ENCODE measurements at places on chromosomes 2 and 18.

GRCh38 chr2:14358774-14359173 is 273.7 kb upstream of the LRATD1 start:
- no peak for DNase-seq

DNA sequence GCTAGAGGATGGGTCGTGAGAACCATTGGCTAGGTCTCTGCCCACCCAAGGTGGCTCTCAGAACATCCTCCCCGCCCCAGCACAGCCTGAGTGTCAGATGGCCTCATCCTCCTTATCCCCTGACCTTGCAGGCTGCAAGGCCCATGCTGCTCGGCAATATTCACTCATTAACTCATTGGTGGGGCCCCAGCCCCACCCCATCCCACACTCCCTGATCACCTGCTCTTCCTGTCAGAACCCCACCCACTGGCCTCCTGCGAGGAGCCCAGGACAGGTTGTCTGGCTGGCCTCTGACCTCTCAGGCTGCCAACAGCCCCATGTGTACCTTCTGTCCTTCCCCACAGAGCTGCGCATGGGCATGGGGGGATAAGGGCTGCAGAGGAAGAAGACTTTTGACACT is 5.3 kb downstream of the ADCY3 start:
- no peak for DNase-seq

DNA sequence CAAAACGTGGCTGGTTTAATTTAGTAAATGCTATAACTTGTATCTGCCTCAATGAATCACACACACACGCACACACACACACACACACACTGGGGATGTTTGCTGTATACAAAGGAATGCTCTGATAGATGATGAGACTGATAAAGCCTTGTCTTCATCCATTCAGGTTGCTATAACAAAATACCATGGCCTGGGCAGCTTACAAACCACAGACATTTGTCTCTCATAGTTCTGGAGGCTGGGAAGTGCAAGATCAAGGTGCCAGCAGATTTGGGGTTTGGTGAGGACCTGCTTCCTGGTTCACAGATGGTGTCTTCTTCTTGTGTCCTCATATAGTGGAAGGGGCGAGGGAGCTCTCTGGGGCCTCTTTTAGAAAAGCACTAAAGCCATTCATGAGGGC is 149.5 kb upstream of the HDAC4 start:
- no peak for DNase-seq

GRCh38 chr2:230924470-230925341 is at the start of gene GPR55:
GPR55 (minus strand) TSS chr2:230925242; CDS start chr2:230910962, 14,280 bp downstream.
- DNase-seq = no peak

GRCh38 chr2:55168221-55169154 is 63.6 kb downstream of the CLHC1 start:
- DNase-seq = peak; percentile 73

- DNase-seq = no peak
Observed at GRCh38 chr2:33241581-33241980, 234.9 kb upstream of the RASGRP3 start.

DNA sequence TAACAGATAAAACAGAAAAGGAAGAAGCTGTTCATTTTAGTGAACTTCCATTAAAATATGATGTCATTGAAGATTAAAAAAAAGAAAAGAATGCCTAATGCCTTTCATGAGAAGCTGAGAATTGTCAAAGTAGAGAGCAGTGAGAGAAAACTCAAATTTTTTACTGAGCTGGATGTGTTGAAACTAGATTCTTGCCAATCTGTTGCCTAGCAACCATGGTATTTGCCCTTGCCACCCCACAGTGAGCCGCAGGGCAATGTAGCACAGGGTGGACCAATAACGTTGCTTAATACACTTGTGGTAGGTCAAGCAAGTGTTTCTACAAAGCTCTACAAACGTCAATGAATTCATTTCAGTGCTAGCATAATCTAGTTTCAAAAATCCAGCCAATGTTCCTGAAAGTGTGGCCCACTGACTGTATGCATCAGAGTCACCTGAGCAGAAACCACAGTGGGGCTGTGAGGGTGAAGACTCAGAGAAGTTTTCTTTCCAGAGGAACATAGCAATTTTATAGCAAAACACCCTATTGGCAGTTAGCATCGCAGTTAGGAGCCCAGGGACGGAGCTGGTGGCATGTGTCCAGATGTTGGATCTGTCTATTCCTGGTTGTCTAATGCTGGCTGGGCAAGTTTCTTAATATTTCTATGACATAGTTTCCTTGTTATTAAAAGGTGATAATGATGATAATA is 132.2 kb downstream of the DOCK10 start:
- peak; percentile 81 for DNase-seq

GRCh38 chr2:173210270-173211196 is 134.9 kb downstream of the MAP3K20 start:
- DNase-seq = peak; percentile 91

- DNase-seq = no peak
Observed at GRCh38 chr2:39725401-39725800, 53.7 kb downstream of the THUMPD2 start.

- peak; percentile 65 for DNase-seq
Observed at GRCh38 chr2:35298493-35298892, 1057.1 kb upstream of the CRIM1 start.

GRCh38 chr2:192044496-192044895 is 150.2 kb downstream of the TMEFF2 start:
- no peak for DNase-seq

GRCh38 chr2:25377822-25378421 is 36.2 kb upstream of the DNMT3A start:
- no peak for DNase-seq

GRCh38 chr2:27721335-27721734 is 50.2 kb upstream of the MRPL33 start:
- DNase-seq = no peak

DNA sequence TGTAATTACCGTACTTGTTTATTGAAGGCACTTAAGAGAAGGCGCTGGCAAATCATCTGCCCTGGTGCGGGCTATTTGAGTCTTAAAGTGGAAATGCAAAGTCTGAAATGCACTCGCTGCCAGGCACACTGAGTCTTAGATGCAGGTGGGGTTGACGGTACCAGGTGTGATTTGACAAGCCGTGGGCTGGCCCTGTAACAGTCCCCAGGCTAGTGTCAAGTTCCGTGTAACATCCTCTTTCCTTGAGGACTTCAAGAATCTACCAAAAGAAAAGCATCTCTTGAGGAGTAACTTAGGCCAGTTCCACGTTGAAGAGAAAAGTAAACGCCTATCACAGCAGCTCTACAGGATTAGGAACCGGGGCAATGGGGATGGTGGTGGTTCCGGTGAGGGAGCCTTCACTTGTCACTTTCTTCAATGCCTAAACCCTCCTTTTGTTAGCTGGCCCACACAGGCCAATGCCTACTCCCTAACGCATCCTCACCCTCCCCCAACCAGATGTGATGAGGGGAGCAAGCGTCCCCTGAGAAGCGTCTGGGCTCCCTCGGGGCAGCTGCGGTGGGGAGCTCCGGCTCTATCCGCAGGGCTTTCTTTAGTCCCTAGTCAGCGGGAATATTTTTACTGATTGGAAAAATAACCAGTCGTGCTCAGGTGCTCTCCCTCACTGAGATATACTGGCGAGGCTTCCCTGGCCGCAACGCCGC is 1.5 kb upstream of the UGP2 start:
- DNase-seq = peak; percentile 40

DNA sequence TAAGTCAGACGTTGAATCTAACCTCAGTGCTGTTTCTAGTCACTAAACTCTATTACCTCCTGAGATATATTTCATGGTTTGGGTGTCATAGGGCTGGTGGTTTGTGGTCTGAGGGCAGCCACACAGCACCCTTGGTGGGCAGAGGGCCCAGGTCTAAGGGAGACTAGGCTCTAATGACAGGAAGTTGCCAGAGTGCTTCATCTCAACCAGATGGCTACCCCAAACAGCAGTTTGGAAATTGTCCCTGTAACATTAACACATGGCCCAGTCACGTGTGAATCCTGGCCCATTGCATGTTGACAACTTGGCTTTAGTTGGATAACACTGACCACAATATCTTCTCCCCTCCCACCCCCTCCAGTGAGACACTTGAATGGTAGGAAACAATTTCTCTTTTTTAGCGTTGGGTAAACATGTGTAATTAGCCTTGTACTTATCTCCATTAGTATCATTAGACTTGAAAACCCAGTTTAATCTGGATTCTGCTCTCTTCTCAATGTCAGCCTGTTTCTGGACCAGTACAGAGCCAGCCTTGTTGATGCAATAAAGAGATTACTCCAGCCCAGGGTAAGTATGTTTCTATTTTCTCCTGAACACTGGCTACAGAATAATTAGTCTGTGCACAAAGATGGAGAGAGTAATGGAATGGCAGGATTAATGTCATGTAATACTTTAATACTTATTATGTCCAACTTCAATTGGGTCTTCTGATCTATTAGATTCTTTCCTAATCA is 187.8 kb upstream of the SIX3 start:
- no peak for DNase-seq

DNA sequence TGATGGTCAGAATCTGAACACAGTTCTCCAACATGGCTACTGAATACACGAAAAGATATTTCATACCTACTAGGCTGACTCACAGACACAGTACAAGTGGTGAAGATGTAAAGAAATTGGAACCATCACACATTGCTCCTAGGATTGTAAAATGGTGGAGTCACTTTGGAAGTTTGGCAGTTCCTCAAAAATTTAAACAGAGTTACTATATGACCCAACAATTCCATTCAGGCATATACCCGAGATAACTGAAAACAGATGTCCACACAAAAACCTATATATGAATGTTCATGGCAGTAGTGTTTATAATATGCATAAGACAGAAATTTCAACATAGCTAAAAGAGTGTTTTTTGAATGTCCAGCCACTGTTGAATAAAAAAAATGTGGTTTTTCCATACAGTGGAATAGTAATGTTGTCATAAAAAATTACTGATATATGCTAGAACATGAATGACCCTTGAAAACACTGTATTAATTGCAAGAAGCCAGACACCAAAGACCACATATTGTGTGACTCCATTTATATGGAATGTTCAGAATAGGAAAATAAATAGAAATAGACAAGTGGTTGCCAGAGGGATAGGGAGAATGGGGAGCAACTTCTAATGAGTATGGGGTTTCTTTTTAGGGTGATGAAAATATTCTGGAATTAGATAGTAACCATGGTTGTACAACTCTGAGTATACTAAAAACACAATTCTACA is 10.1 kb downstream of the RMP24 start:
- no peak for DNase-seq

DNA sequence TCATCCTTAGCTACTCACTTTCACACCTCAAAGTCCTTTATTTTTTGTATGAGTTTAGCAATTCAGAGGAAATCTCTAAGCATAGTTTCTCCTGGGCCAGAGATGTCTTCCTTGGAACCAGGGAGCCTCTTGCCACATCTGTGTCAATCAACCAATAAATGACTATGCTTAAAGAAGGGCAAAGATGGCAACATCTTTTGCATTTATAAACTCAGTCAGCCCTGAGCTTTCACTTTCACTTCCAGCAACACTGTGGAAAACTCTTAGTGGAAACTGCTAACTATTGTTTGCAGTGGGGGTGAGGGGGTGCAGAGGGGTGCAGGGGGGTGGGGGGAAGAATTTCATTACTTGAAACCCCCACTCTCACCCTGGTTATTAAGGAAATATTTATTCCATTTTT is 3.4 kb downstream of the ACVR1C start:
- no peak for DNase-seq

All from skin of body (tissue), 3 donors.